ENCODE measurements at places on chromosomes 12 and 14.

DNA sequence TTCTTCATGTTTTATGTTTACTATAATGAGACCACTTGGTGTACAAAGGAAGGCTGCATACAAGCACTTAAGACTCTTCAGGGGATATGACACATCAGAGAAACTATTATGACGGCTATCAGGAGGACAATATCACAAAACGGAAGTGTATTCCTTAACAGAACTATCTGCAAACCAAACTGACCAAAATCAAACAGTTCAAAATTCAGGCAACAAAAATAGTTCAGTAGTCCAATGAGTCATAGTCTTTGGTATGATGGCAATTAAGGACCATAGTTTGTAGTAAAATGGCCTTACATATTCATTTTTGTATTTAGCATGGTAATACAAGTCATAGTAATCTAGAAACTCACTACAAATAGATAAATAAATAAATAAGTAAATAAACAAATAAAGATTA lies 1638.7 kb upstream of the SEL1L start:
- no peak for DNase-seq

DNA sequence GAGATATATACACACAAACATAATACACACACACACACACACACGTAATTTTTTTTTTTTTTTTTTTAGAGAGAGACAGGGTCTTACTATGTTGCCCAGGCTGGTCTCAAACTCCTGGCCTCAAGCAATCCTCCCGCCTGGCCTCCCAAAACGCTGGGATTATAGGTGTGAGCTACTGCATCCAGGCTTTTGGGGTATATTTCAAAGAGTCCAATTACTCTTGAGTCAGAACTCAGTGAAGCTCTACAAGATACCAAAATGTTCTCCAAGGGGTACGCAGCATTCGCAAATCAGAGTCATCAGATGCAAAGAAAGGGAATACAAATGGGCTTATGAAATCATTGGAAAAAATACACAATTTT lies 54.0 kb downstream of the PHLDA1 start:
- DNase-seq = no peak

GRCh38 chr14:105531894-105532623 lies 5.7 kb downstream of the TMEM121 start:
- DNase-seq = no peak

GRCh38 chr12:39824505-39825212 lies 205.1 kb upstream of the ABCD2 start:
- DNase-seq = no peak

DNA sequence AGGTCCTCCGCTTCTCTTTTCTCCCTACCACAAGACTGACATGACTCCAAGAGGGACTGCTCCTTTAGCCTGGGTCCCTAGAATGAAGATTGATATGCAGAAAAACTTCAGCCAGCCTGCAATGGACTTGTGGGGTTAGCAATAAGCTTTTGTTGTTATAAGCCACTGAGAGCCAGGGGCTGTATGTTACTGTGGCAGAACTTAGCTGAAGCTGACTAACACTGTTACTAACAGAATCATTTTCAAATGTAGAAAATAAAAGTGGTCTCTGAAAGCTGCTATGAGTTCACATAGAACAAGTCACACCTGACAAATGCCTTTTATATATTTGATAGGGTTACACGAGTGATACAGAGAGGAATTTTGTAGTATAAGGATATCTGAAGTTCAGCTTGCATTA lies 13.6 kb upstream of the RFLNA start:
- no peak for DNase-seq

DNA sequence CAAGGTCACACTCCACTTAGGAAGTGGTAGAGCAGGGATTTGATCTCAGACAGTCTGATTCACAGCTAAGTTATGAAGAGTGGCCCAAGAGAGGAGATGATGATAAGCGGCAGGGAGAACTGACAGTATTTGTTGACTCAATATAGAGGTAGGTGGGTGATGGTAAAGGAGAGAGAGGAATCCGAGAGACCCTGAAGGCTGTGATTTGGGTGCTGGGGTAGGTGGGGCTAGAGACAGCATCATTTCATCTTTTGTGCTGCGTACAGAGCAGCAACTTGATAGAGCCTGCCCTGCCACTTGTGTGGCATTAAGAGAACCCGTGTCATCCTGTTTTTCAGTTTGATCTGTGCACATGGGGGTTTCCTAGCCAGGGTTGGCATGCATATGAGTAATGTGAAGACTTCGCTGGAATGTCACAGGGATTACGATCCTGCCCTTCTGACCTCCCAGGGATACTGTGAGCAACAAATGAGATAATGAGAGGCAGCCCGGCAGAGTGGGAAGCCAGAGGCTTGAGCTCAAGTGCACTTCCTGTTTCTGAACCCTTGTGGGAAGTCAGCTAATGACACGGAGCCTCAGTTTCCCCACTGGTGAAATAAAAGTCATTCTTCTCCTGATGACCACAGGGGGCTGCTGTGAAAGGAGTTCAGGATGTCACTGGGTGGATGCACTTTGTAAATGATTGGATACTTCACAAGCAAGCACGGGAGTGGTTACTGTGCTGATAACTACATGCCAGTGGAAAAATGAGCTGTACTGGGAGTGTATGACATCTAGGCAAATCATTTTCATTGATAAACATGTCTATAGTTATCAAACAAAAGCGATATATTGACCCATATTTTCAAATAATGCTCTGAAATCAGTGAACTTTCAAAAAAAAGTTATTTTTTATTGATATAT lies 59.5 kb upstream of the IGF1 start:
- no peak for DNase-seq

DNA sequence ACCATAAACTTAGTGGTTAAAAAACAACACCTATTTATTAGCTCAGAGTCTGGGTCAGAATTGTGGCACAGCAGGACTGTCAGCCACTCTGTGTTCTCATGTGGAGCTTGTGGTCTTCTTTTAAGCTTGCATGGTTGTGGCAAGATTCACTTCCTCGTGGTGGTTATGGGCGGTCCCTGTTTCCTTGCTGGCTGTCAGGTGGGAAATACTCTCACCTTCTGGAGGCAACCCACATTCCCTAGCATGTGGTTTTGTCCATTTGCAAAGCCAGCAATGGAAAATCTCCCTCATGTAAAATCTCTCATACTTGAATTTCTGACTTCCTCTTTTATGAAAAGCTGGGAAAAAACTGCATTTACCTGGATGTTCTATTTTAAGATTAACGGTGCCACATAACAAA lies 229.8 kb downstream of the ALX1 start:
- no peak for DNase-seq

- DNase-seq = no peak
Measured at GRCh38 chr14:53168786-53169185, 15.7 kb upstream of the DDHD1 start.

DNA sequence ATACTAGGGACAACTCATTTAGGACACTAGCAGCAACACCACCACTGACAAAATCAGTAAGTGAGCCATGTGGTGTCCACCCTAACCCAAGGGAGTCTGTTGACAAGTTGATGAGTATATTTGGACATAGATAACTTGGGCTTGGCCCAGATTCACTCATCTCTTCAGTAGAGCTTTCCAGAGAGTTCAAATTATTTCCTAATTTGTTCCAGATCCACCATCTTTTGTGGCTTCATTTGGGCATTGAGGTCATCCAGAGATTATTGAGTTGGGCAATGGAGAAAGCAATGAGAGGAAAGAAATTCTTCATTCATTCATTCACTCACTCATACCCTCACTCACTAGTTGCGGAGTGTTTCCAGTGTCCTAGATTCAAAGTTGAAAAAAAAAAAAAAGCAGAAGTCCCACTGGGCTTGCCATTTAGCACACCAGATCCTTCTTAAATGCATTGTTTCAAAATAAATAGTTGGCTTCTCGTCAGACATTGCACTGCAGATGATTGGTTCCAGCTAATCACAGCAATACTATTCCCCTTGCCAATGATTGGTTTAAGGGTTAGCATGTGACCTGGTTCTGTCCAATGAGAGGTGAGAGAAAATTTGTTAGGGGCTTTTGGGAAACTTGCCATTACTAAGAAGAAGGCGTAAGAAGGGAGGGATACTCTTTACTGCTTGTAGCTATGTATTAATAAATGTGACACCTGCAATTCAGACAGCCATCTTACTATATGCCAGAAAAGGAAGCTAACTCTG lies 31.8 kb upstream of the WSCD2 start:
- no peak for DNase-seq

Measured in NCI-H2081 treated with DMSO at 0.1 percent for 48 hours (cell line).